Body of pancreas (tissue), 4 donors: ENCODE measurements at places on chromosomes 13 and 19.
A peak's percentile ranks its signal among the peaks of the same experiment; 100 is the strongest.

DNA sequence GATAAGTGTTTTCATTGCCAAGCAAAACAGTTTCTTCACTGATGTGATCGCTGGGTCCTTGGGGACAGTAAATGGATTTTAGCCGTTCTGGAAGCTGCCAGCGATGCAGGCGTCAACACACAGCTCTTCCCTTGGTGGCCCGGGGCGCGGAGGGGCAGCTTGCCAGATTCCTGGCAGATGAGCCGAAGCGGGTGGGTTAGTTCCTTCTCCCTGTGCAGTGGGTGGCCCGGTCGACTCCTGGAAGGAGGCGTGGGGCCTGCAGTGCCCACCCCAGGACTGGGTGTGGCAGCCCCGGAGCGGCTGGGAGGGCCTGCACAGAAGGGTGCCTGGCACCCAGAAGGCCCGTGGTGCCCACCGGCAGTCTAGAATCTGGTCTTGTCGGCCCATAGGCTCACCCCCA, 69.0 kb downstream of the KDM4B start:
- no peak for DNase-seq

DNA sequence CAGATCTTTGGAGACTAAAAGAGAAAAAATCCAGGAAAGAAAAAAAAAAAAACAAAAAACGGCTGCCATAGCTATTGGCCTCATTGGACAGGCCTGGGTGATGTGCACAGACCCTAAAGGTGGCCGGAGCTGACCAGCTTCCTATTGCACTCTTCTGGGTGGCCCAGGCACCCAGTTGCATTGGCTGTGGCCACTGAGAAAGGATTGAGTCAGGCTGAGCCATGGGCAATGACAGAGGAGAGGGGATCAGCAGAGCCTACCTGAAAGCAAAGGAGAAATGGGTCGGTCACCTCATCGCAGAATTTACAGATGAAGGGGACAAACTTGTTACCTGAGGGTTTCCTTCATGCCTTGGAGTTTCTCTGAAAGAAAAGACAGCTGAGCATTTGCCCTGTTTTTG, 17.3 kb downstream of the HMGB1 start:
- DNase-seq: no peak

DNA sequence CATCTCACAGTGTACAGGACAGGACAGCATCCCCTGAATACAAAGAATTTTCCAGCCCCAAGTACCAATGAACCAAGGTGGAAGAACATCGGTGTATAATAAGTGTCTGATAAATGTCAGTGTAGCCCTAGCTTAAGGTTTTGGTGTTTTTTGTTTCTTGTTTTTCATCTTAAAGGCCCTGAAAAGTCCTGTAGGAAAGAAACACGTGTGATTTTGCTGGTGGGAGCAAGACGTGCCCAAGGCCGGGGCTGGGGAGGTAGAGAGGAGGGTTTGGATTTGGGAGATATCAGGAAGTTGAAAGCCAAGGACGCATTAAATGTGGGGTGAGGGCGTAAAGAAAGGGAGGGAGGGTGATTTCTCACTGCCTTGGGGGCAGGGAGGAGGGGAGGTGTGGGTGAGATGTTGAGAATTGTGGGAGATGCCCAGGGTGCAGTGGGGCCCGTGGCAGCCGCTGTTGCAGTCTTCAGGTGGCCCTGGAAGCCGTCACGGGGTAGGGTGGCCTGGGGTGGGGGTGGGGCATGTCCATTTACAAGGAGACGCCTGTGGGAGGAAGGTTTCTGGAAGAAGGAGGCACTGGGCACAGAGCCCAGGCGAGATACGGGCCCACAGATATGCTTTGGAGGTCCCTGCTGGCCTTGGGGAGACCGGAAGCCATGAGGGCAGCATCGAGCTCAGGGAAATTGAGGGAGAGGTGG, 6.7 kb downstream of the CAMSAP3 start:
- peak; percentile 78 for DNase-seq

DNA sequence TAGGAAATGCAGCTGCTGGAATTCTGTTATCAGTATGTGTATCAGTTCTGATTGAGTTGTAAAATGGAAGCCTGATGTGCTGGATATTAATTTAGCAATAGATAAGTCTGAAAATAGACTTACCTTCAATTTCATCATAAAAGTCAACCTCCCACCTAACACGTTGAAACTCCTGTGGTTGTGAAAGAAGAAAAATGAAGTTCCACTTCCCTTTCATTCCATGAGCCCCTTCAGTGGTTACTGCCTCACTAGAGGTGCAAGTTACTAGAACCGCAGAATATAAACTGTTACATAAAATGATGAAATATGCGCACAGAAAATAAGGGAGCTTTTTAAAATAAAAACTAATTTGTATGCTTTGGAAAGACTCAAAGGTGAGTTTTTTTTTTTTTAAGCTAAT, 249.2 kb downstream of the SHISA2 start:
- DNase-seq: no peak

- no peak for DNase-seq
Observed at GRCh38 chr19:39190768-39191167, 6.0 kb upstream of the NCCRP1 start.

GRCh38 chr13:21011378-21011777, 50.0 kb downstream of the LATS2 start:
- no peak for DNase-seq

GRCh38 chr19:38880882-38881609, 3.0 kb upstream of the RINL start:
- no peak for DNase-seq

- DNase-seq: no peak
Observed at GRCh38 chr13:34290661-34291060, 472.7 kb downstream of the RFC3 start.

DNA sequence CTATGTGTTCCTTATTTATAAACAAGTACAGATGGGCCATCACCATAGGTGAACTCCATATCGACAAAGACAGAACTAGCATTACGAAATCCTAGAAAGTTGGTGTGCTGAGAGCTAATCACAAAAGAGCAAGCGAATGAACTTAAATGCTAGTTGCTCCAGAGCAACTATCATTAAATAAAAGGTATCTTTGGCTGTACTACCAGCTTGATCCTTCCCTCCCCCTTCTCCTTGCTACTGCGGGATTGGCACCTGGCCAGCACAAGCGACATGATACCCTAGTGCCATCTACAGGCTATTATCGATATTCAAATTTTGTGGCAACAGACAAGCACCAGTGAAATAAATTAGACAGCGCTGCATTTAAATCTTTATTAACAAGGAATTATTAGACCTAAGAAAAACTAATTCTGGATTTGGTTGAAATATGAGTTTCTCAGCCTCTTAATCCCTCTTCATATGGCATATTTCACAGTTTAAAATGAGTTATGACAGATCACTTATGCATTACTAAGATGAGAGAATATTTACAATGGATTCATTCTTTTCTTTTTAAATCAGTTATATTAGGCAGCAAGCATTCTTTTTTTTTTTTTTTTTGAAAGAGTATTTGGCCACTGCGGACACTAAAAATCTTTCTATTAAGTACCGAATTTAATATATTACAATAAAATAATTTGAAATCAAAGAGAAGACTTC, 5.8 kb downstream of the PCDH9 start:
- peak; percentile 89 for DNase-seq

DNA sequence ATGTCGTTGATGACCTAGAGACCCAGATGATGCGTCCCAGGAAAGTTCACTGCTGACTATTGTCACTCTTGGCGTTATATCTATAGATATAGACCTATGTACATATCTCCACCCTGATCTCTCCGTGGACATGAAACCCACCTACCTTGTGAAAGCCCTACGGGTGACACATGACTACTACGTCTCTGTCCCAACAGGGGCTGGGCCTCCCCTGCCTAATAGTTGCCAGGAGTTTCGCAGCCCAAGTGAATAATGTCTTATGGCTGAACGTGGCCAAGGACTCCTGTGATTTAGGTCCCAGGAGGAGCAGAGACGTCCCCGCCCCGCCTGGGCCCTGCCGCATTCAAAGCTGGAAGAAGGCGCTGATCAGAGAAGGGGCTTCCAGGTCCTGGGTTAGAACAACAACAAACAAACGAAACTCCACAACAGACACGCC, 4.9 kb upstream of the POU4F1 start:
- no peak for DNase-seq

GRCh38 chr19:54421169-54421516, 5.9 kb downstream of the TTYH1 start:
- peak; percentile 17 for DNase-seq

DNA sequence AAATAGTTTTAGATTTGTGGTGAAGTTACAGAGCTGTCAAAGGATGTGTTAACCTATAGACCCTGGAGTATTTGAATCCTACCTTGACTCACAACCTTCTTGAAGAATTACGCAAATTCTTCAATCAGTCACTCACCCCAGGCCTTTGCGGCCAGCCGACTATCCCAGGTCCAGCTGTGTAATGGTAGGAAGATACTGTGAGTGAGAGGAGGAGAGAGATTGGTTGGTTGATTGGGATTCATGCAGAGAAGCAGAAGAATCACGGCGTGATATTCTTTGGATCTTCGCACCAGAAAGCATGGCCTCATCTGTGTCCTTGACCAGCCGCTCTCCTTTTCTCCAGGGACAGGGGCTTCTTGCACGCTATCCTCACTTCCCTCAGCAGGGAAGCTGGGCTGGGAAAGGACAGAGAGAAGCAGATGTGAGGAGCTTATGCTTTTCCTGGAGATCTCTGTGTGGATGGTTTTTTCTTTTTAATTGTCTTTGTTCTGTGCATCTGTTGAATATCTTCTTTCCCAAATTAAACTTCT, 249.1 kb downstream of the GGACT start:
- no peak for DNase-seq

- peak; percentile 81 for DNase-seq
Observed at GRCh38 chr19:55809381-55810058, 22.3 kb downstream of the NLRP11 start.

- DNase-seq: no peak
Observed at GRCh38 chr13:73107970-73108369, 49.2 kb downstream of the KLF5 start.

GRCh38 chr19:6887316-6887715, at the start of gene ADGRE1:
TSS of gene ADGRE1 (plus strand) at chr19:6887579. CDS start at chr19:6887609, 30 bp downstream.
- no peak for DNase-seq

GRCh38 chr13:80871481-80871880, 530.6 kb upstream of the SPRY2 start:
- DNase-seq: no peak

DNA sequence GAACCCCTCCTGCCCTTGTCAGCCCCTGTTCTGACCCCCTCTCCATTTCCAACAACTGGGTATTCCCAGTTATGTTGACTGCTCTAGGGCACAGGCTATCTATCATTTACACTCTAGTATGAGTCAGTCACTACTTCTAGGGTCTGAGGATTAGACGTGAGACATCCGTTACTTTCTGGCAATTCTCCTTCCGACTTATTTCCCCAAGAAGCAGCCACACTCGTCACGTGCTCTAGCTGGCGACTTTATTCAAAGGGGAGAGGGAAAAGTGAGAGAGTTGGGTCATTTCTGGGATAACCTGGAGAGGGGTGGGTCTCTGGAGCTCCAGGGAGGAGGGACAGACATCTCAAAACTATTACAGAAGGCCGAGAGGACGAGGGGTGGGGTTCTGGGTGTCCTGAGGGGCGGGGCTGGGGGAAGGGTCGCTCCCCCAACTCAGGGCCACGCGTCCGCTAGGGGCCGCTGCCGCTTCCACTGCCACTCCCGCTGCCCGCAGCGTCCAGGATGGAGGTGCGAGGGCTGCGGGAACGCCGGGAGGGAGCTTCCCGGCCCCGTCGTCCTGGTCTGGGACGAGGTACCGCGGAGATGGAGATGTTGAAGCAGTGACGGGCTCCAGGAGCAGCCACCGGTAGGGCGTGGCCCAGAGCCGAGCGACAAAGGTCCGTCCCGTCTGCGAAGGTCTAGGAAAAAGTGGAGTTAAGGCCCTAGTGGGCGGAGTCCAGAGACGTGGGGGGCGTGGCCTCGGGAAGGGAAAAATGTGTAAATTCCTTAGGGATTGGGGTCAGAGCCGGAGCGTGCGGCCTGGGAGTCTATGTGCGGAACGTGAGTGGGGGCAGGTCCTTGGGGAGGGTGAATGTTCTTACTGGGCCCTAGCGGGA, 8.9 kb downstream of the RTBDN start:
- no peak for DNase-seq

DNA sequence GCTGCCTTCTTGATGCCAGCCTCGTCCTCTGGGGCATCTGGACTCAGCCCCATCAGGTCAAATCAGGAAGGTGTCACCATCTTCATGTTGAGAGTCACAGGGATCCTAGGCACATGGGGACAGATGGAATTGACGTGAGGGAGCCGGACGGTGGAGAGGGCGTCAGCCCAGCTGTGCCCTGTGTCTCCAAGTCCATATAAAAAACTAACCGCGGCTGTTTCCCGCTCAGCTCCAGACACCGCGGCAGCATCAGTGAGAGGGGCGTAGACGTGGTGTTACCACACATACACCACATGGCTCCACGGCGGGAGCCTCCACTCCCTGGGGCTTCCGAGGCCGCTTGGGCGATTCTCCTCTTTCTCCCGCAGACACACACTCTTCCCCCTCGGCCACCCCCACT, 5.6 kb upstream of the PRR36 start:
- no peak for DNase-seq

- DNase-seq: no peak
Observed at GRCh38 chr19:8552810-8553209, 24.4 kb downstream of the MYO1F start.

- DNase-seq: no peak
Observed at GRCh38 chr13:51761643-51762350, 42.2 kb downstream of the DHRS12 start.

GRCh38 chr13:76663592-76664335, 222.4 kb downstream of the KCTD12 start:
- no peak for DNase-seq

DNA sequence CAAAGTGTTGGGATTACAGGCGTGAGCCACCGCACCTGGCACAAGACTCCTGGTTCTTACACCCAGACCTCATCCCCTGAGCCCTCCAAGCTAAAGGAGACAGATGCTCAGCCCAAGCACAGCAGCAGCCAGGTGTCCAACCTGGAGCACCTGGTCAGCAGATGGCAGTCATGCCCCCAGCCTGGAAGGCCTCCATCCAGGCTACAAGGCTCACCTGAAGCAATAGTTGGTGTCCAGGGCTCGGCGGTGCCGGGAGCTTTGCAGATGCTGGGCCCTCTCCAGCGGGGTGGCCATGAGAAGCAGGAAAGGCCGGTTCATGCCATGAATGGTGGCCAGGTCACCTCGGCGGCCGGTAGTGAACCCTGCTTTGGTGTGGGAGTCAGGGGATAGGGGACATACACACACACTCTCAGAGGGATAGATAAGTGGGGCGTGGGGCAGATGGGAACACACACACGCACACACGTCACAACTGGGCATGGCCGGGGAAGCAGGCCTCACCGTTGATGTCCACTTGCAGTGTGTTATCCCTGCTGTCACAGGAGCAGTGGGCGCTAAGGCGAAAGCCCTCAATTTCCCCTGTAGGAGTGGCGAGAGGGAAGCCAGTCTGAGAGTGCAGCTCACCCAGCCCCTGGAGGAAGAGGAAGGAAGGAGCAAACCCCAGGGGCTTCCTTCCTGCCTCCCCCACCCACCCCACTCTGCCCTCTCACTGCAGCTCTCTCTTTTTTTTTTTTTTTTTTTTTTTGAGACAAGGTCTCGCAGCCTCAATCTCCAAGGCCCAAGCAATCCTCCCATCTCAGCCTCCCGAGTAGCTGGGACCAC, 11.8 kb downstream of the TGFB1 start:
- DNase-seq: peak; percentile 73

DNA sequence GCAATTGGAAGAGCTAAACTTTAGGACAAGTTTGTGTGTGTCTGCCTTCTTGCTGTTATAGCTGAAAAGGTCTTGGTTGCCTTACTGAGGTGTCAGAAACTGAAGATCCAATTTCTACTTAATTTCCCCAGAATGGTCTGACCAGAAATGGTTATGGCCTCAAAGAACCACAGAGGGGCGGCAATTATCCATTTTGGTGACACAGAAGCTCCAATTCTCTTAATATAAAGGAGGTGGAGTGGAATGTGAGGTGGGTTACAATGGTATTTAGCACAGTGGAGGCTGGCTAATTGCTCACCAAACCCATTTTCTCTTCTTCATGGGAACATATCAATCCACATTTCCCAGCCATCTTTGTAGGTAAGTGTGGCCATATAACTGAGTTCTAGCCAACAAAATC, 1157.2 kb downstream of the OLFM4 start:
- DNase-seq: peak; percentile 13
